ENCODE measurements at places on chromosomes 6 and 20. TPM values are rescaled to one million over a fixed set of nuclear protein-coding genes. Genes with fewer than 3 reads are reported as not detected.

GPLD1 gene
- total RNA-seq: under 0.01 TPM

ZKSCAN8 gene
- 16.7 TPM for total RNA-seq

TTK gene
- 49.8 TPM for total RNA-seq

TCP11 gene
- under 0.01 TPM for total RNA-seq

CYP21A2 gene
- not detected for total RNA-seq

SPATA2 gene
- total RNA-seq: 1.3 TPM

PRR18 gene
- not detected for total RNA-seq

AURKA gene
- 45.8 TPM for total RNA-seq

DACT2 gene
- not detected for total RNA-seq

SLC26A8 gene
- total RNA-seq: not detected

OTOR gene
- not detected for total RNA-seq

FKBP1C gene
- not detected for total RNA-seq

MRPL2 gene
- 28.9 TPM for total RNA-seq

CDSN gene
- total RNA-seq: not detected

ADGRF1 gene
- total RNA-seq: not detected

DHX35 gene
- total RNA-seq: 10.4 TPM

BPI gene
- total RNA-seq: not detected

MUC21 gene
- total RNA-seq: not detected

SMOC2 gene
- not detected for total RNA-seq

ATAT1 gene
- 2.6 TPM for total RNA-seq

UBD gene
- 0.32 TPM for total RNA-seq

FIG4 gene
- 14.6 TPM for total RNA-seq

MCHR2 gene
- not detected for total RNA-seq

SLC22A7 gene
- total RNA-seq: not detected

PRRT1 gene
- 0.30 TPM for total RNA-seq

SEL1L2 gene
- total RNA-seq: not detected

C6orf120 gene
- total RNA-seq: 26.3 TPM

KHDRBS2 gene
- total RNA-seq: not detected

ENPP5 gene
- not detected for total RNA-seq

EYA2 gene
- total RNA-seq: not detected

SLC35D3 gene
- total RNA-seq: under 0.01 TPM

PRELID3B gene
- total RNA-seq: 78.6 TPM

LRRC73 gene
- 0.32 TPM for total RNA-seq

ETV7 gene
- 1.4 TPM for total RNA-seq

SRC gene
- 9.7 TPM for total RNA-seq

OR2B6 gene
- not detected for total RNA-seq

ZKSCAN4 gene
- total RNA-seq: 4.7 TPM

CRISP3 gene
- total RNA-seq: not detected

REM1 gene
- total RNA-seq: not detected

SLC22A23 gene
- 3.8 TPM for total RNA-seq

SLC17A1 gene
- not detected for total RNA-seq

ARHGAP18 gene
- total RNA-seq: 98.8 TPM

CCN5 gene
- total RNA-seq: not detected

CRIP3 gene
- total RNA-seq: not detected

UBE2C gene
- total RNA-seq: 21.4 TPM

THBD gene
- total RNA-seq: 32.7 TPM

NKX2-2 gene
- total RNA-seq: not detected

HLA-DRB1 gene
- total RNA-seq: 2.3 TPM

RNF144B gene
- total RNA-seq: 269 TPM

SAPCD1 gene
- not detected for total RNA-seq

ULBP1 gene
- 0.46 TPM for total RNA-seq
